ENCODE measurements at places on chromosomes 6 and 20.

DNA sequence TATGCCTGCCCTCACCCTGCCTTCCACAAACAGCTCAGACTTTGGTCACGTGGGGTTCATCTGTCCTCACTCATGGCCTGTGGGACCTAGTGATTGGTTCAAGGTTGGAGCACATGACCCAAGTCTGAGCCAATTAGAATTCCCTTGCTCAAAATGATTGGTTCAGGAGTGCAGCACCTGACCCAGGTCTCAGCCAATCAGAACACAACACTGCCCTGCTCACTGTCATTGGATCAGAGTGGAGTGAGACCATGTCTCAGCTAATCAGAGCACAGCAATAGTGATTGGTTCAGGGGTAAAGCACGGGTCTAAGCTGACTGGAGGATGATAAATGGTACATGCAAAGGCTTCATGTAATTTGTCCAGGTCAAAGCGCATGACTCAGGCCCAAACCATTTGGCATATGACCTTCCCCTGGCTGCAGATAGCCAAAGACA is 102.2 kb downstream of the PREX1 start:
- DNase-seq: no peak

DNA sequence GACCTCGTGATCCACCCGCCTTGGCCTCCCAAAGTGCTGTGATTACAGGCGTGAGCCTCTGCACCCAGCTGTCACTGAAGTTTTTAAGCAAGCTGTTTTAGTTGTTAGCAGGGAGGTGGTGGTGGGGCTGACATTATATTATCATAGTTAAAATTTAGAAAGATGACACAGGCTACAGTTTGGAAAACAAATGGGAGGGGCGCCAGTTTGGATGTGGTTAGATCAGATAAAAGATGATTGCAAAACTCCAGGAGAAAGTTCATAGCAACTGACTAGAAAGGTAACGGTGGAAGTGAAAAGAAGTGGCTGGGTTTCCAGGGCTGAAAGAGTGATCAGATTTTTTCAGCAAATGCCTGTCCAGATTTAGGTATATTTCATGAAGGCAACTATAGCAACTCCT is 311.9 kb upstream of the CITED2 start:
- DNase-seq: no peak

- DNase-seq: no peak
Measured at GRCh38 chr6:44495036-44495901, 107.8 kb downstream of the CDC5L start.

DNA sequence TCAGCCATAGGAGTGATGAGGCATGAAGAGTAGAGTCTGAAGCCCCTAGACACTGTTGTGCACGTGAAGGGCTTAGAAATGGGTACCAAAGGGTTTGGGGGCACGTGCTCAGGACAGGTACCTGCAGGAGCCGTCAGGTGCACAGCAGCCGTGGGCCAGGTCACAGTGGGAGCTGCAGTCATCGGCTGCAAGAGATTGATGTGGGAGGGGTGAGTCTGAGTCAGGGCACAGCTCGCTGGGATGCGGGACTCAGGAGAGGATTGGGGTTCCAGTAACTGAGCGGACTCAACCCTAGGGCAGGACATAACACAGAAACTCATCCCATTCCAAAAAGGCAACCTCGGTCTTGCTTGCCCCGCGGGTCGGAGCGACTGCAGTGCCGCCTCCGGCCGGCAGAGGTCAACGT is 1.1 kb downstream of the DLK2 start:
- DNase-seq: peak; percentile 75

GRCh38 chr6:156942266-156942665 is 165.1 kb downstream of the ARID1B start:
- DNase-seq: no peak

GRCh38 chr6:79466207-79466834 is 70.9 kb downstream of the LCA5 start:
- peak; percentile 19 for DNase-seq

GRCh38 chr6:93794166-93794565 is 374.8 kb upstream of the EPHA7 start:
- DNase-seq: no peak

DNA sequence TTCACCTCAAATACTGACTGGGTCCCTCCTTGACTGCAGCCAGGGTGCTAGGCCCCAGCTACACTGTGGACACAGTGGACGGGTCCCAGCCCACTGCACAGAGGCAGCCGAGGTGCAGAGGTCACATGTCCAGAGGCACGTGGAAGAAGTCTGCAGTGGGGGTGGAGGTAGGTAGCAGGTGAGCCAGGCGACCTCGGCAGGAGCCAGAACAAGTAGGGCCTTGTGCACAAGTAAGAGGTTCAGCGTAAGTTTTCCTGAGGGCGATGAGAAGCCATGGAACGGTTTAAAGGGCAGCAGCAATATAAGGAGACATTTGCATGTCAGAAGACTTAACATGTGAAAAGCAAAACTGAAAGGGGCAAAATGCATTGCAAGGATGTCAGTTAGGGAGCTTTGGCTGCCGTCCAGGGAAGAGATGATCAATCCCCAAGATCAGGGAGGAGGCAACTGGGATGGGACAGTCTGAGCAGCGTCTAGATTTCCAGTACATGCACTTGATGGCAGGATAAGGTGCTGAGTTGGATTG is 49.7 kb upstream of the SNX9 start:
- DNase-seq: no peak

DNA sequence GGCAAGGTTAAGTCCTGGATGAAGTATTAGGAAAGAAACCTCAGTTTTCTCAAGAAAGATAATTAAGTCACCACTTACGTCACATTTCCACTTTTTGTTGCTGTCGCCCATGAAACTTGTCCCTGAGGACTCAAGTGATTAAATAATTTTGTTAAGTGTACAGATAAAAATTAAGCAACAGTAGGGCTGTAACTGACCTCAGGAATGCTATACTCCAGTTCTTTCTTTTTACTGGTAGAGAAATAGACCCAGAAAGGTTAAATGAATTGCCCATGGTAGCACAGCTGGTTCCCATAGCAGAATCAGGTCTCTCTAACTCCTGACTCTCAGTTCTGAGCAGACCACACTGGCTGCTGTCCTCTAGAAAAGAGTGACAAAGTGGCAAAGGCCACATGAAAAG is 54.5 kb downstream of the CLIC5 start:
- DNase-seq: no peak

DNA sequence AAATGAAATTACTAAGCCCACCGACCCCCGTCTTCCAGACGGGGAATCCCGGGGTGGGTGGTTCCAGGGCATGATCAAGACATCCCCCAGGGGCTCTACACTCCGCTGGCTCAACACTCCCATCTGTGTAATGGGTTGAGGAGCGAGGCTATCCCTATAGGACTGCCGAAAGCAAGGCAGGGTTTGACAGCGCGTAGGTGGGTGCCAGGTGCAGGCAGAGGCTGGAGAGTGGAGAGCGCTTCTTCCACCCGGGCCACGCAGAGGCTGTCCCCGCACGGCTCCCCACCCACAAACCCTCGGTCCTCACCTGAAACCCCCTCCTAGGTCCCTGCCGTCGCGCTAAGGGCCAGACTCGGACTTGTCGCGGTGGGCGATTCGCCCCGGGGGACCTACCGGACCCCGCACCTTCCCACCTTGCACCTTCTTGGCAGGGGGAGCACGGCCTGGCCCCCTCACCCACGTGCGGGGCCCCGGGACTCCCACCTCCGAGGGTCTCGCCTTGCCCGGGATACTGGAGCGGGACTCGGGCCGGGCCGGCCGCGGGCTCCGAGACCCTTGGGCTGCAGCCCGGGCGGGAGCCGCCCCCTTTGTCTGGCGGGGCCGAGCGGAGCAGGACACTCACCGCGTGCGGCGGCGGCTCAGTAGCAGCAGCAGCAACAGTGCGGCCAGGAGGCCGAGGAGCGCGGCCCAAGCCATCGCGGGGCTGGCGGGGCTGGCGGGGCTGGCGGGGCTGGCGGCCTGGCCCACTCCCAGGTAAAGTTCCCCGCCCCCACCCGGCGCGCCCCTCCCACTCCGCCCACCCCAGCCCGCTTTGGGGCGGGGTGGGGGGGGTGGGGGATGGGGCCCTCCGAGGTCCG is at the start of gene PTGIS:
TSS of gene PTGIS (minus strand) at position 717 of the 857 bp plus-strand sequence. CDS start at position 696, 21 bp downstream.
- DNase-seq: no peak

DNA sequence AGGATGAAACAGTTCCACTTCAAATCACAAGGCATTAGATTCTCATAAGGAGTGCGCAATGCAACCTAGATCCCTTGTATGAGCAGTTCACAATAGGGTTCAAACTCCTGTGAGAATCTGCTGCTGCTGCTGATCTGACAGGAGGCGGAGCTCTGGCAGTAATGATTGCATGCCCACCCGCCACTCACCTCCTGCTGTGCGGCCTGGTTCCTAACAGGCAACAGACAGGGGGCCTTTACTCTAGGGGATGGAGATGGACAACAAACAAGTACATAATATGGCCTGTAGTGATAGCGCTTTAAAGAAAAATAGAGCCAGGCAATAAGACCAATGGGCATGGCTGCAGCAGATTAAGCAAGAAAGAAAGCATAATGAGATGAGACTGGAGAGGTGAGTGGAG is 2.7 kb upstream of the TBC1D22B start:
- no peak for DNase-seq

DNA sequence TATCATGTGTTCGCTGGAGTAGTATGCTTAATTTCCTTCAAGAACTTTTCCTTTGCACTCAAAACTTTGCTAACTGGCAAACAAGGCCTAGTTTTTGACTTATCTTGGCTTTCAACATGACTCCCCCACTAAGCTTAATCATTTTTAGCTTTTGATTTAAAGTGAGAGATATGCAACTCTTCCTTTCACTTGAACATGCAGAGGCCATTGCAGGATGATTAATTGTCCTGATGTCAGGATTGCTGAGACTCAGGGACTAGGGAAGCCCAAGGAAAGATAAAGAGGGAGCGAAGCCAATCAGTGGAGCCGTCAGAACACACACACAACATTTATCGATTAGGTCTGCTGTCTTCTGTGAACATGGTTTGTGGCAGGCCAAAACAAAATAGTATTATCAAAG is 491.4 kb downstream of the CBLN4 start:
- DNase-seq: peak; percentile 9

DNA sequence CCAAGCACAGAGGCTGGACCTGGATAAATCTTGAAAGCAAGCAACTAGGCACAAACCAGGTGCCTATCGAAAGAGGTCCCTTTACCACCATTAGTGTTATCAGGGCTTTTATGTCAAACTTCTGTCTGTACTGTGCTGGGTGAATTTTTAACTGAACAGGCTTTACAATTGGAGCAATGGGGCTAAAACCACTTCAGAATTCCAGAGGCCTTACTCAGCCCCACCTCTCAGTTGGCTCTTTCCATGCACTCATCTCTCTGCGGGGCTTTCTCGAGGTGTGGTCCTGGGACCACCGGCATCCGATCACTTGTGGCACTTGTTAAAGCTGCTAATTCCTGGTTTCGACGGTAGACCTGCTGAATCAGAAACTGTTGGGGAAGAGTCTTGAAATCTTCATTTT is 232.5 kb downstream of the SOX4 start:
- peak; percentile 22 for DNase-seq

GRCh38 chr6:115004982-115005381 is 662.2 kb upstream of the HS3ST5 start:
- DNase-seq: no peak

GRCh38 chr20:20489054-20489453 is 121.2 kb downstream of the INSM1 start:
- DNase-seq: no peak

- no peak for DNase-seq
Measured at GRCh38 chr20:1267161-1267560, 1.1 kb downstream of the SNPH start.

DNA sequence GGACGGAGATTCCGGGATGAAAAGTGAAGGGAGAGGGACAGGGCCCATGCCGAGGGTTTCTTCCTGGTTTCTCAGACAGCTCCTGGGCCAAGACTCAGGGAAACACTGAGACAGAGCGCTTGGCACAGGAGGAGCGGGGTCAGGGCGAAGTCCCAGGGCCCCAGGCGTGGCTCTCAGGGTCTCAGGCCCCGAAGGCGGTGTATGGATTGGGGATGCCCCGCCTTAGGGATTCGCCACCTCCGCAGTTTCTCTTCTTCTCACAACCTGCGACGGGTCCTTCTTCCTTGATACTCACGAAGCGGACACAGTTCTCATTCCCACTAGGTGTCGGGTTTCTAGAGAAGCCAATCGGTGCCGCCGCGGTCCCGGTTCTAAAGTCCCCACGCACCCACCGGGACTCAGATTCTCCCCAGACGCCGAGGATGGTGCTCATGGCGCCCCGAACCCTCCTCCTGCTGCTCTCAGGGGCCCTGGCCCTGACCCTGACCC is 55.0 kb upstream of the HLA-A start:
- DNase-seq: peak; percentile 55

DNA sequence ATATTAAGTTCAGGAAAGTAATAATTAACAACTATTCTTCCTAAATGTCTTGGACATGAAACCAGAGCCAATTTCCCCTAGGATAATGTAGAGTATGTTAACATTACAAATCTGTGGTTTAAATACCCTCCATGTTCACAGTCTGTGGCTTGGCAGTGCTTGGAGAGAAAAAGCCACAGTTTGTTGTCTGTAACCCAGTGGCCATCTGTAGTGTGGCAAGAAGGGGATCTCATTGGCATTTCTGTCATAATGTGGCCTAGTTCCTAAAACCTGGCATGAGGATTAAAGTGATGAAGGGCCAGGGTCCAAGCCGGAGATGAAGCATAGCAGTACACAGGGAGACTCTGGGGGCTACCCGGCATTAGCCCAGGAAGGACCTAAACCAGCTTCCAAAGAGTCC is 31.2 kb downstream of the SYNE1 start:
- no peak for DNase-seq

GRCh38 chr20:24106150-24106800 is 117.7 kb upstream of the GGTLC1 start:
- DNase-seq: peak; percentile 52

- DNase-seq: no peak
Measured at GRCh38 chr6:89612121-89612520, 26.4 kb downstream of the LYRM2 start.

GRCh38 chr6:40268614-40269013 is 318.6 kb downstream of the LRFN2 start:
- DNase-seq: no peak

DNA sequence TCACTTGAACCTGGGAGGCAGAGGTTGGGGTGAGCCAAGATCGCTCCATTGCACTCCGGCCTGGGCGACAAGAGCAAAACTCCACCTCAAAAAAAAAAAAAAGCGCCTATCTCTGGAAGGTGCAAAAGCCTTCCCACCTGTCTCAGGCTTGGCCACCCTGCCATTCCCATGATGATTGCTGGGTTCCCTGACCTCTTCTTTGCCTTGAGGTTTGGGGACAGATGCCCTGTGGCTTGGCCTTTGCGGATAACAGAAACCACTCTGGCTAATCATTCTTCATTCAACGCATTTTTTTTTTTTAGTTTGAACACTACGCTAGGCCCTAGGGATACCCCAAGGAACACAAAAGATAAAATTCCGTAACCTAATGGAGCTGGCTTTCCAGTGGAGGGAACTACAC is 6.8 kb upstream of the HMGA1 start:
- DNase-seq: no peak

- no peak for DNase-seq
Measured at GRCh38 chr20:45352729-45353128, 4.5 kb upstream of the SDC4 start.

GRCh38 chr6:91480402-91480801 is 893.5 kb upstream of the MAP3K7 start:
- no peak for DNase-seq

- no peak for DNase-seq
Measured at GRCh38 chr6:92231171-92231701, 1188.1 kb downstream of the EPHA7 start.

- DNase-seq: no peak
Measured at GRCh38 chr6:21137700-21138335, 455.7 kb upstream of the SOX4 start.

GRCh38 chr6:50929323-50929722 is 110.7 kb downstream of the TFAP2B start:
- DNase-seq: no peak
